ENCODE measurements at places on chromosomes 7 and 10. TPM values are rescaled to one million over a fixed set of nuclear protein-coding genes. Genes with fewer than 3 reads are reported as not detected.

DNA sequence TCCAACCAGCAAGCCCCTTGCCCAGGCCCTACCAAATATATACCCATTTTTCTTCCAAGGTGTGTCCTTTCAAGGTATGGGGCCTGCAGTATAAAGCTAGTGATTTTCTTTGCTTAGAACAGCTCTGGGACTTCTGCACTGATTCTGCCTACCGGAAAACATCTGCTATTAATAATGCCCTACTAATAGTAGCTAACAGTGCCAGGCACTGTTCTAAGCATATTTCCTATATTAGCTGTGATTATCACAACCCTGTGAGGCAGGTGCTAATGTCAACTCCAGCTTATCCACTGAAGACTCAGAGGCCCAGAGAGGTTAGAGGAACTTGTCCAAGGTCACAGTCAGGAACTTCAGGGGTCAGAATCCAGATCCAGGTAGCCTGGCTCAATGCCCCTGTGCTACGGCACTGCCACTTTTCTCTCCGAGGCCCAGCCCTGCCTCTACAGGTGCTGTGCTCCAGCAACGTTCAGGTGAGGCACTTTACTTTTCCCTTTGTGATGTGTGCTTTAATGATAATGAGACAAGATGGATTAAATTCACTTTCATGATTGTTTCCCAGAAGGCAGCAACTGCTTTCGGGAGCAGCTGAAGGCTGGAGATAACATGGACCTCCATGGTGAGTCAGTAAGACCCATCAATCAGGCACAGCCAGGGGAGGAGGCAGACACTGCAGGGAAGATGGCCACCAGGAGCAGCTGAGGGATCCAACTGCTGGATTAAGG, 26.7 kb downstream of the TAS2R41 start:
- no peaks in the 10 kb centered on the region for H3K27me3 ChIP-seq
- DNase-seq = no peak
- H3K4me3 ChIP-seq = no peak overlapping the region
- H3K36me3 ChIP-seq = peaks cover 6% of the 10 kb centered on the region
- H3K4me1 ChIP-seq = peaks cover 65% of the 10 kb centered on the region
- H3K27ac ChIP-seq = no peak overlapping the region

DNA sequence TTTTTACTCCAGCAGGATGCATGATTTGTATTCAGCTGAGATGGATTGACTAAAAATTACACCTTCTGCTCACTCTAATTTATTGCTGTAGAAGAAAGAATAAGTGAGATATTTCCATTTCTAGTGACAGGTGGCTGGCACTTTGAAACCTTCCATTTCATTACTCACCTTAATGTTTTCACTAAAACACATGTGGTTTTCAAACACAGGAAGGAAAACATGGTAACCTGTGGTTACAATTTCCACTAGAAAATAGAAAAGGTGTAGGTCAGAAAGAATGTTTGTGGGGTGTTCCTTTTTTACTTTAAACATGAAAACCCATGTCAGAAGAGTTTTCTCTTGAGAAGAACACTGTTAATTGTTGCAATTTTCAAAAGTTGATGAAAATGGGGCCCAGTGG, 12.0 kb upstream of the PRKCQ start:
- H3K4me3 ChIP-seq = no peak overlapping the region
- no peak for DNase-seq
- H3K27ac ChIP-seq = no peak overlapping the region
- no peaks in the 10 kb centered on the region for H3K36me3 ChIP-seq

GRCh38 chr10:92822964-92823363, 25.4 kb upstream of the EXOC6 start:
- H3K4me3 ChIP-seq = peak overlapping the region; percentile 75
- peaks cover 4% of the 10 kb centered on the region for H3K27me3 ChIP-seq
- no peaks in the 10 kb centered on the region for H3K36me3 ChIP-seq
- peak overlapping the region; percentile 94 for H3K27ac ChIP-seq
- DNase-seq = no peak

DNA sequence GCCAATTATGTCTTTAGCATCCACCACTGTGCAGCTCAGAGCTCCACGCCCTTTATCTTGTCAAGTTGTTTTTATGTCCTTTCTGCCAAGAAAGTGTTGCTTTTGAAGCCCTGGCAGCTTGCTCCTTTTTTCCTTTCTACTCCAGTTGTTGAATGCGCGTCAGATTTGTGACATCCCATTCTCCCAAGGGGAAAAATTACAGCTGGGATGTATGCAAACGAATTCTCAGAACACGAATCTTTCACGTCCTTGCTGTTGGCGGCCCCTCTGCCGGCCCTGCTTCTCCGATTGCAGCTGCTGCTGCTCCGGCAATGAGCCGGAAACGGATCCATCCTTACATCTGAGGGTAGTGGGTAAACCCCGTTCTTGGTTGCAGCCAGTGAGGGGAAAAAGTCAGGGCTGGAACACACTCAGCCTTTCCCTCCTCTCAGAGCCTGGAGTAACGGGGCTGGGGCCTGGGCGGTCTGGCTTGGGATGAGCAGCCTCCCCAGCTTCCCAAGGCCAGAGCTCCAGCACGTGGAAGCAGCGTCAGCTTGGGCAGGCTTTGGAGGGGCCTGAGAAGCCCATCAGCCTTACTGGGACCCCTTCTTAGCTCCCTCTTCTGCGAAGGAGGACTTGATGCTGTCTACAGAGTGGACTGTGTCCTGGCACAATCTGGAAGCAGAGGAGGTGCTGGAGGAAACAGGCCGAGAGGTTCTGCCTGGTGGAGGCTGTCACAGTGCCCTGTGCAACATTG, 79.0 kb upstream of the CHST15 start:
- H3K27ac ChIP-seq = no peak overlapping the region
- peaks cover 11% of the 10 kb centered on the region for H3K27me3 ChIP-seq
- no peaks in the 10 kb centered on the region for H3K36me3 ChIP-seq
- DNase-seq = no peak

DNA sequence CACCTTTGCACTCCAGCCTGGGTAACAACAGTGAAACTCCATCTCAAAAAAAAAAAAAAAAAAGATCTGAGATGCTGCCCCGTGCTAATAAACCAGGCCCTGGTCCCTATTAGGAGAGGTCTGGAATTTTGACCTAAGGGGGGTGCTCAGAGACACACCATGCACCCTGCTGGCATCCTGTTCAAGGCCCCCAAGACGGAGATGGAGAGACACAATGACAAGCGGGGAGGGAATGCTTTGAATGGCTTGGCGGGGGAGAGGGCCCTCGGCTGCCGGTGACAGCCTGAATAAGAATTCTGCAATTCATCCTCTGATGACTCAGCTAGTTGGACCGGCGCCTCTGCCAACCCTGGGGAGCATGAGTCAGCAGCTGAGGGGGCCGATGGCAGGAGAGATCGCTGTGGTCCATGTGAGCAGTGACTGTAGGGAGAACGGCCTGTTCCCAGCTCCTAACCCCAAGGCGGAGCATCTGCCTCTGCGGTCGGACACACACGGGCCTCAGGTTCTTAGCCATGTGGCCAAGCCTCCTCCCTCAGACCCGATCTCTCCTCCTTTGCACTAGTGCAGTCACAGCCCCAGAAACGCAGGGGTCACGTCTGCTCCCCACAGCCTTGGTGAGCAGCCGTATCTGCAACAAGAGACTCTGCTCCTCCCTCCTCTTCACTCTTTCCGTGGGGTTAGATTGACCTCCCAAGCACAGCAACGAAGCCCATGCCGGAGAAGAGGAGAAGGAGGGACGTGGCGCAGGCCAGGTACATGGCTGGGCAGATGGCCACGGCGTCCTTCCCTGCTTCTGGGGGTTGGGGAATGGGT, 14.9 kb downstream of the TRIM56 start:
- no peaks in the 10 kb centered on the region for H3K27me3 ChIP-seq
- H3K4me3 ChIP-seq = peak overlapping the region; percentile 80
- DNase-seq = peak; percentile 100
- H3K4me1 ChIP-seq = peaks cover 84% of the 10 kb centered on the region
- peak overlapping the region; percentile 95 for H3K27ac ChIP-seq
- H3K36me3 ChIP-seq = 0 out of 2 replicates have a peak, but pooled peaks cover 9% of the 10 kb centered on the region

The TMEM273 gene
- total RNA-seq = not detected

The PLXDC2 gene
- 2.3 TPM for total RNA-seq

DNA sequence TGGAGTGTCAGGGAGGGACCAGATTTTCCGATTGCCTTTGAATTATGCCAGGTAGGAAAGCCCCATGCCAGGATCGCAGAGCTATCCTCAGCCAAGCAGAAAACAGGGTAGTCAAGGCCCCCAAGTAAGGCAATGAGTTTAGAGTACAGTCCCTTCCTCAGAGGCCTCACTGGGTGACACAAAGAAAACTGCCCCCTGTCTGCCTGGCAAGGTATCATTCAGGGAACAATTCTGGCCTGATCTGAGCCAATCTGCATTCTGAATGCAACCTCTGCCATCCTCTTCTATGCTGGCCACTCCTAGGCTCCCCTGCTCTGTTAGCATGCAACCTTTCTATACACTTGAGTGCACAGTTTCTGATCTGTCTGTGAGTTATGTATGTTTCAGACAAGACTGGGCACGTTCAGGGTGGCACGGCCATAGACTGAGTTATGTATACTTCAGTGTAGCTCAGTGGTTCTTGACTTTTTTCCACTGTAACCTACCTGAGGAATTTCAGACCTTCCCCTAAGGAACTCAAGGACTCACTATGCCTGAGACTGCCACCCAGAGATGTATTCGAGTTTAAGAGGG, 336.8 kb downstream of the PLXNA4 start:
- H3K36me3 ChIP-seq = no peaks in the 10 kb centered on the region
- H3K27ac ChIP-seq = no peak overlapping the region
- DNase-seq = no peak
- peaks cover 9% of the 10 kb centered on the region for H3K27me3 ChIP-seq
- H3K4me3 ChIP-seq = no peak overlapping the region

The SPAG6 gene
- not detected for total RNA-seq

DNA sequence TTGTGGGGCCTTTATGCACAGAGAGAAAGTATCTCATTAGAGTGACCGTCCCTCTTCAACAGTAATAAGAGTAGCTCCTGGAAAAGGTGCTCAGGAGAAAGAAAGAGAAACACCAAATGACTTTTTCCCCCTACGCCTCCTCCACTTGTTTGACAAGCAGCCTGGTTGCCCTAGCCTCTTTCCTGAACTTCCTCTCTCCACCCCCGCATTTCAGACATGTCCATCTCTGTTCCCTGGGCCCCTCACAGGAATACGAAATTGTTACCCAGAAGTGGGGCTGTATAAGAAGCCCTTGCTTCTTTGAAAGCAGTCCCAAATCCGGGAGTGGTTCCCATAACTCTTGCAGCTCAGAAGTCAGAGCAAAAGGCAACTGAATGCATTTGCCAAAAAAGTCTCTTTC, 119.6 kb upstream of the ADO start:
- peaks cover 16% of the 10 kb centered on the region for H3K36me3 ChIP-seq
- H3K4me1 ChIP-seq = no peaks in the 10 kb centered on the region
- H3K4me3 ChIP-seq = no peak overlapping the region
- DNase-seq = no peak

The ADAM8 gene
- 0.95 TPM for total RNA-seq

GRCh38 chr10:27948186-27948585, 50.7 kb downstream of the ODAD2 start:
- H3K4me3 ChIP-seq = no peak overlapping the region
- DNase-seq = no peak
- no peak overlapping the region for H3K27ac ChIP-seq
- H3K36me3 ChIP-seq = peaks cover 10% of the 10 kb centered on the region
- peaks cover 15% of the 10 kb centered on the region for H3K4me1 ChIP-seq

The MUC12 gene
- total RNA-seq = 1.4 TPM
